ENCODE measurements at places on chromosomes 6 and 20.

DNA sequence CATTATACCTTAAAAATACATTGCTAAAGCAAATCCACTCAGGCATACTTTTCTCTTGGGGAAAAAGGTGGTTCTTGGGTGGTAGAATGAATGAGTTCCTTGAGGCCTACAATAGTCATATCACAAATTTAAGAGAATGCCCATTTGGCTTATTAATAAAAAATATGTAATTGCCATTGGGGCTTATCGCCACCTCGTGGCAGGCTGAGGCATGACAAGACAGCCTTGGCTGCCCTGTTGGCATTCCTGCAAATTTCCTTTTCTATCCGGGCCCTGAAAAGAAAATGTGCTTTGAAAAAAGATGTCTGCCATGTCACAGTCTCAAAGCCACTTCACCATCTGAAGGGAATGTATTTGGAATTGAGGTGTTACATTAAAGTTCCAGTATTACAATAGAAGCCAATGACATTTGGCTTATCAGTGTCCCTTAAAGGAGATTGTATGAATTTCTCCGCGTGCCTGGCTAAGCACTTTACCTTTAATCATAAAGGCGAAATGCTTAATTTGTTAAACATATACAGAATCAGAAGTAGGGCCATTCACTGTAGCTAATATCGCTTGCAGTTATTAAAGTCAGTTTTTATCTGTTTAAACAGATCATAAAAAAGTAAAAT, 188.3 kb upstream of the ZFP64 start:
- no peak for DNase-seq

- DNase-seq: no peak
Measured at GRCh38 chr6:13454286-13455221, 32.8 kb downstream of the GFOD1 start.

- no peak for DNase-seq
Measured at GRCh38 chr6:31149827-31150447, 7.7 kb downstream of the CCHCR1 start.

DNA sequence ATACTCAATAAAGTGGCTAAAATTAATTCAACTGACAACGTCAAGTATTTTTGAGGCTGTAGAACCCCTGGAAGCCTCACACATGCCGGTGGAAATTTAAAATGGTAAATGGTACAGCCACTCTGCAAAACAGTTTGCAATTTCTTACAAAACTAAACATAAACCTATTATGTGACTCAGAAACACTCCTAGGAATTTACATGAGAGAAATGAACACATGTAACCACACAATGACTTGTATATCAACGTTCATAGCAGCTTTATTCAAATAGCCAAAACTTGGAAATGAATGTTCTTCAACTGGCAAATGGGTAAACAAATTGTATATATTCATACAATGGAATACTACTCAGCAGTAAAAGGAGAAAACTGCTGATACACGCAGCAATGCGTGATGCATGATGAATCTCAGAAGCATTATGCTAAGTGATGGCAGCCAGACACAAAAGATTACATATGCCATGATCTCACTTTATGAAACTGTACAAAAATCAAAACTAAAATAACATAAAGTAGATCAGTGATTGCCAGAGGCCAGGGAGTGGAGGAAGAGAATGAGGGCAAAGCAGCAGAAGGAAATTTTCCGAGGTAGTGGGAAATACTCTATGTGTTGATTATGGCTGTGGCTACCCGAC, 112.5 kb downstream of the FAM50B start:
- no peak for DNase-seq

GRCh38 chr6:158960026-158960425, 40.0 kb downstream of the RSPH3 start:
- no peak for DNase-seq

DNA sequence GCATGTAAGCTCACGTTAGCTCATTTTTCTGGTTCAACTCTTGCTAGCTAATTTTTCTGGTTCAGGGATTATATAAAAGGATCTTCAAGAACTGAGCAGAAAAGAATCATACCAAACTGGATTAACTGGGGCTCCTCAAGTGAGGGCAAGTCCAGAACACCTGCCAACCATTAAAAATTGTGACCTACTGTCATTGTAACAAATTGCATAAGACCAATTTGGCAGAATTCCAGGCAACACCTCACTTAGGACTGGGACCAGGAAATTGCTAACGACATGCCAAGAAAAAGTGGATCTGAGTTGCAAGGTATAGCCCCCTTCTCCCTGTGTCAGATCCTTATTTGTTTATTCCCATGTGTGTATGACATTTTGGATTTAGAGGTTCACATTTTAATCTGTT, 216.6 kb downstream of the HIVEP2 start:
- no peak for DNase-seq

DNA sequence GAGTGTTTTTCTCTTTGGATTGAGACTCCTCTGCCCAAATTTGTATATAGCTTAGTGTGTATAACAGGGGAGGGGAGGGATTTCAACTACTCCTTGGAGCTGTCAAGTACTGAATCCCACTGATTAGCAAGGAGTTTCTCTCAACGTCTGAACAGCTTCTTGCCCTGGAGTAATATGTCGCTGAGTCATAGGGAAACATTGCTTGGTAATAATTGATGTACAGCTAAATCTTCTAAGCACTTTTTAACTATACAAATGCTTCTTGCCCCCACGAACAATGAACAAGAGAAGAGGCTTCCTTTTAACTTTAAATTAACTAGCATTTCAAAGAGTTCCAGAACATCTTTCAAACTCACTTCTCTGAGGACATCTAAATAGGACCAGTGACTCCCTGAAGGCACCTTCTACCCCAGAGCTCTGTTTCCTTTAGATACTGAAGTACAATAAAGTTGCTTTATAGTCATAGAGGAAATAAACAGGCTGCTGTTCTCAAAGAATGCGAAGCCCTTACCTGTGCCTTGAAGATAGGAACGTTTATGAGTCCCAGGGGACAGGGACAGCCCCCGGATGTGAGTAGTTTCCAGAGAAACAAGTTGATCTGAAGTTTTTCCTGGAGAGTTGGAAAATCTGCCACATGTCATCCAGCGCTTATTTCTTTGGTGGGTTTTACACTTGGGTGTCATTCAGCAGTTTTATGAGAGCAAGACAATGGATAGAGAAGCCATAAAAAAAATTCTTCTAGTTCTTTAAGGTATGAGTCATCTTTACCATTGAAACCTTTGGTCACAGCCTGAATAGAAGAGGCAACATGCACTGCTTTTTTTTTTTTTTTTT, 462.5 kb upstream of the BTBD3 start:
- no peak for DNase-seq

DNA sequence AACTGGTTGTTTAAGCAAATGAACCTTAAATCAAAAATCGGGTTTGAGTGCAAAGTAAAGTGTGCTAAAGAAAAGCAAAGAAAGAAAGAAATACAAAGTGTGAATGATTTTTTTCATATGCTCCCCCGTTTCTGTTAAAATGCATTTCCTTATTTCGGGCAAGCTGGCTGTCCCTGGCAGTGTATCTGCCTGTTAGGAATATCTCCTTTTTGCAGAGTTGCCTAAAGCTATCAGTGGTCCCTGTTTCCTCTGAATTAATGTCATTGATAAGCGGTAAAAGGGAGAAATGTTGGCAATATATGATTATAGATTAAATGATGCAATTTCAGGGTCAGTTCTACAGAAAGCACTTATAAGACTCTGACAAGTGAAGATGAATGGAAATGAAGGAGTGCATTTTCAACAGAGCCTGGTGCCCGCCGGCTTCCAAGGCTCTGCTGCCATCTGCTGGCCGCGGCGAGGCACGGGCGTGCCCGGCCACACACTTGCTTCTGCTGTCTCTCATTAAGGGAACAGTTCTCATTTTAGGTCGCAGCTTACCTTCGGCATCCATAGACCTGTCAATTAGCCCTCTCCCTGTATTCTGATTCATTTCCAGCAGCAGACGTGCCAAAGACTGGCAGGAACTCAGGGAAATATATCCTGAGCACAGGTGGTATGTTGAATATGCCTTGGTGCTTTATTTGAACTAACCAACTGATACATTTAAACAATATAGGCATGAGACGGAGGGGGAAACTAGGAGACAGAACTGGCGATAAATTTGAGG, 381.9 kb downstream of the C6orf118 start:
- DNase-seq: peak; percentile 31

DNA sequence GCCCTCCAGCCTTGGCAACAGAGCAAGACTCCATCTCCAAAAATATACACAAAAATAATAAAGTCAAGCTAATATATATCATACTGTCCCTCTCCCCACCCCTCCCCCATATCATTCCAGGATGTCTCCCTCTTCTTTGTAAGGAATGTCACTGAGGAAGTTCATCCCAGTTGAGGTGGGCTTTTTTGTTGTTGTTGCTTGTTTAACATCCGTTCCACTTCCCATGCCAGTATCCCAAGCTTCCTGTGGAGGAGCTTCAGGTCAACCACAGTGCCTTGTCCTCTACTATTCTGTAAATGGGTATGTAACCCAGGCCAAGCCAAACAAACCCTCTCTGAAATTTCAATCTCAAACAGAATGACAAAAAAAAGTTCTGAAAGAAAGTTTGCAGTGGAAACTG, 19.0 kb upstream of the PTPN1 start:
- DNase-seq: no peak

GRCh38 chr20:24700166-24700860, 230.9 kb downstream of the SYNDIG1 start:
- no peak for DNase-seq

DNA sequence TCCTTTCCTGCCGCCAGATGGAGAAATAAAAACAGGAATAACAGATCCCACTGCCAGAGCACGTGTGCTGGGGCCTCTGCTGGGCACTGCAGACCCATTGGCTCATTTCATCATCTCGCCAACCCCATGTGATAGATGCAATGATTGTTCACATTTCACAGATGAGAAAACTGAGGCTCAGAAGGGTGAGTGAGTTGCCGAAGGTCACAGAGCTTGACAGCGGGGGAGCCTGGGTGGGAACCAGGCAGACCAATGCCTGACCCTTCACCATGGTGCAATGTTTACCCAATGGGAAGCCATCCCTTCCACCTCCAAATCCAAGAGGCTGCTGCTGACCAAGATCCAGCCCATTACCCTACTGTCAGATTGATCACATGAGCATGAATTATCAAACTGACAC, 105.1 kb downstream of the JPH2 start:
- DNase-seq: no peak

DNA sequence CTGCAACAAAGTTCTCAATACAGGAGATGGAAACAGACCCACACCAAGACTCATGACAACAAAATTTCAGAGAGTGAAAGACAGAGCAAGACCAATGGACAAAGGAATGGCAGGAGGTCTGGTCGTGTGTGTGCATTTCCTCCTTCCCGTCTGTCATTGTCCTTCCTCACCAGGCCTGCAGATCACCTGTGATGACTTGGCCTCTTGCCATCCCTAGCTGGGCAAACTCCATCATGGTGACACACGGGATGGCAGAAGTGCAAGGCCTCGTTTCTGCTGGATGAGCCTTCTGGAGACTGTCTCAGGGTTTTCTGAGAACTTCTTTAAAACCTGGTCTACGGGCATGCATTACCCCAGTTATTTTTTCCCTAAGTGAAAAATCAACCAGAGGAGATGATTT, 49.2 kb downstream of the RPP21 start:
- DNase-seq: no peak

DNA sequence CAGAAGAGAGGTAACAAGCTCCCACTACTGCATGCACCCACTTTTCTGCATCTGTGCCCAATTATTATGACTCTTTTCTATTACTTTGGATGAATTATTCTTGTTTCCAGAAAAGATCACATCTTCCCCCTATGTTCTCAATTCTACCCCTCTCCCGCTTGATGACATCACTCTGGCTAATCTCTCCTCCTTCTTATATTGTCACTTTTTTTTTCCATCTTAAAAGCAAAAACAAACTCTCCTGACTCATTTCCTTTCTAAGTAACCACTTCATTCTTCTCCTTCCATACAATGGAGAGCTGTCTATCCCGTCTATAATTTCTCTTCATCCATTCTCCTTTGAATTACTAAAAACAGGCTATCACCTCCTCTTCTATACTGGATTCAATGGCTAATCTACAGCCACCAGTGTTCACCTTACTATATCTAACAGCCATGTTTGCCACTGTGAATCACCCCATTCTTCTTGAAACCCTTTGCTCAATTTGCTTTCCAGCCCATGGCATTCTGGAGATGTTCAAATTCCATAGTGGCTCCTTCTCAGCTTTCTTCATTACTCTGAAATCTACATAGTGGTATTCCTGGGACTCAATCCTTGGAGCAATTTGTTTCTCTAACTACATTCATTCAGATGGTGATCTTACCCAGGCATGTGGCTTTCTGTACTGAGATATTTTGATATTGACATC, 378.4 kb downstream of the ARHGAP18 start:
- no peak for DNase-seq

- peak; percentile 41 for DNase-seq
Measured at GRCh38 chr6:4281341-4282293, 146.2 kb upstream of the ECI2 start.

GRCh38 chr20:10362674-10363073, 71.3 kb downstream of the MKKS start:
- DNase-seq: no peak

DNA sequence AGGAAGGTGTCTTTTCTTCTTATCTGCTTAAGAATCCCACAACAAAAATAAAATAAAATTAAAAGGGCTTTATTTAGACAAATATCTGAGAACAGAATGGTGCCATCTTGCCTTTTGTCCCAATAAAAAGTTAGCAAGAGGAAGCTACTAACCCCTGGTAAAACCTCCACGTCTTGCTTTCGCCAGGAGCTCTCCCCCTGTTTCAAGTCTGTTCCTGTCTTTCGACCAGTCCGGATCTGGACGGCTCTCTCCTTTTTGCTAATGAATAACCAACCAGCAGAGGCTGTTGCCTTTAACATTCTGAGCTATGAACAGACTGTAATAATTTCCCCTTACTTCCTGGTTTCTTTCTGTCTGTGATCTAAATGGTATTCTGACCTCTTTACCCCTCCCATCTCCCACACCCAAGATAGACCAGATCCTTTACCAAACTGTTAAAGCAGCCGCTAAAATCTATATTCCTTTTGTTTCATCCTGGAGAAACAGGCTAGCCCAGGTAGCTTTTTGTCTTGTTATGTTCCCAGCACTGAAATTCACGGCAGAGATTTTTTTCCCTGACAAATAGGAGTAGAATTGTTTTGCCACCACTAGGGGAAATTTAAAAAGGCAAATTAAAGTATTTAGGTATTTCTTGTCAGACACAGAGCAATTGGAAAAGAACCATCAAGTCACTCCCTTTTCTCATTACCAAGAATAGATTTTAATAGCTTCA, at the start of gene FRK:
TSS of gene FRK (minus strand) at position 320 of the 712 bp plus-strand sequence. CDS start 580 bp downstream, outside the sequence.
- DNase-seq: no peak

- no peak for DNase-seq
Measured at GRCh38 chr6:165717732-165718465, 54.9 kb upstream of the PDE10A start.

GRCh38 chr6:43983632-43984031, 143.6 kb downstream of the MRPL14 start:
- DNase-seq: peak; percentile 91
